DMS153 (cell line): ENCODE measurements at places on chromosomes 12 and 14.

- no peak for DNase-seq
These were observed 150.3 kb downstream of the LRRK2 start for GRCh38 chr12:40375076-40375475.

GRCh38 chr14:59221568-59221967 lies 33.1 kb downstream of the DAAM1 start:
- no peak for DNase-seq

DNA sequence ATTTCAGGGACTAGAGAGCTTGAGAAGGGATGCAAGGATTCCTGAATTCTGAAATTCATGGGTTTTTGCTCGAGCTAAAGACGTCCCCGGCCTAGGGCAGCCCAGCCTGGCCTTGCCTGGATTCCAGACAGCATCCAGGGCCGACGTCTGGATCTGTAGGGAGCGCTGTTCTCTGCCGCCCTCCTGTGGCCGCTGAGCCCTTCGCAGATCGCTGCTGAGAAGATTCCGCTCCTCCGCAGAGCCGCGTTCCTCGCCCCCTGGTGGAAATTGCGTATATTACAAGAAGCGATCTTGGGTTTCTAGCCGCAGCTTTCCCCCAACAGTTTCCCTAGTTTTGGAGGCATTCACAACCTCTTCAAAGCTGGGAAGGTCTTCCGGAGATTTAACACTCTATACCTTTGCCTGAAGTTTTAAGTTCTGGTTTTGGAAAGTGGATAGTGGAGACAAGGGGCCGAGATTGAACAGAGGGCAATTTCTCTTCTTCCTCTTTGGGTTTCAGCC lies 5.1 kb downstream of the CISTR start:
- DNase-seq: peak; percentile 69

DNA sequence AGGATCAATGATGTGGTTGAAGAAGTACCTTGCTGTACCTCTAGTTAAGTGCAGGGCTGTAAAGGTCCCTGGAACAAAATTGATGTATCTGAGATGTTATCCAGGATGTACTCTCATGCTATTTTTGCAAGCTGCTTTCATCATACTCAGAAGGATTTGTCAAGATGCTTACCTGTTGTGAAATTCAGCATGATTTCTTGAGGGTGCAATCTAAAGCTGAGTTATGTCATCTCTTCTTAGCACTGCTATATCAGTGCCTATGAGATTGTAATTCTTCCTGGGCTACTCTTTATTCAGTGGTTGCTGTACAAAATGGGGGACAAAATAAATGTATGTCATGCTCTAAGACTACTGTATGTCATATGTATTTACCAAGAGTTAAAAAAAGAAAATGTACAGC lies 340.7 kb upstream of the LMO3 start:
- no peak for DNase-seq

DNA sequence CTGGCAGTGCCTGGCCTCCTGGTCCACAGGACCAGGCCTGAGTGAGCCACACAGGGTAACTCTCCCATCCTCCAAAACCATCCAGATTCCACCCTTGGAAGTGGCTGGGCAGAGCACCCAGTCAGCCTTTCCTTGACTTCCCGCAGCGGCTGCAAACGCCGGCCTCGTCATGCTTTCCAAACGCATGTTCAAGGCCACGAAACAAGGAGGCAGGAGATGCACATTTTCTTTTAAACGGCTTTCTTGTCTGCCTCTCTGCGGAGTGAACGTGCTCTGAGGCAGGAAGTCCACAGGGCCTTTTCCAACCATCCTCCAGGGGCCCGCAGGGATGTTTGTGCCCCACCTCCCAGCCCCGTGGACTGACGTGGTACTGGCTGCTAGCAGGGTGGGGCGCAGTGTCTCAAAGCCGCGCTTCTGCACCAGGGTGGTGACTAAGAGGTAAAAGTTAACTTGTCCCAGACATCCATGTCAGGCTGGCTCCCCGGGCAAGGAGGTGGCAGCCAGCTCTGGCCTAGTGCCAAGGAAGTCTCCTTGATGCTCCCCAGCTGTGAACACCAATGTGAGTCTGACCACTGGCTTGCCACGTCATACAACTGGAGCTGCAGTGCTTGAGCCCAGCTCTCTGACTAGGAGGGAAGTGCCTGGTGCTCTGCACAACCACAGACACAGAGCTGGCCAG lies 45.0 kb downstream of the KCNA5 start:
- no peak for DNase-seq

- DNase-seq: no peak
These were observed 9.1 kb downstream of the SLC38A1 start for GRCh38 chr12:46259713-46260112.

GRCh38 chr12:18139989-18140596 lies 50.1 kb upstream of the RERGL start:
- DNase-seq: no peak

GRCh38 chr12:33111850-33112249 lies 215.3 kb upstream of the PKP2 start:
- no peak for DNase-seq
